ENCODE measurements at places on chromosomes 6 and 20.

GRCh38 chr6:18306977-18307376 is 42.6 kb upstream of the DEK start:
- DNase-seq = no peak

DNA sequence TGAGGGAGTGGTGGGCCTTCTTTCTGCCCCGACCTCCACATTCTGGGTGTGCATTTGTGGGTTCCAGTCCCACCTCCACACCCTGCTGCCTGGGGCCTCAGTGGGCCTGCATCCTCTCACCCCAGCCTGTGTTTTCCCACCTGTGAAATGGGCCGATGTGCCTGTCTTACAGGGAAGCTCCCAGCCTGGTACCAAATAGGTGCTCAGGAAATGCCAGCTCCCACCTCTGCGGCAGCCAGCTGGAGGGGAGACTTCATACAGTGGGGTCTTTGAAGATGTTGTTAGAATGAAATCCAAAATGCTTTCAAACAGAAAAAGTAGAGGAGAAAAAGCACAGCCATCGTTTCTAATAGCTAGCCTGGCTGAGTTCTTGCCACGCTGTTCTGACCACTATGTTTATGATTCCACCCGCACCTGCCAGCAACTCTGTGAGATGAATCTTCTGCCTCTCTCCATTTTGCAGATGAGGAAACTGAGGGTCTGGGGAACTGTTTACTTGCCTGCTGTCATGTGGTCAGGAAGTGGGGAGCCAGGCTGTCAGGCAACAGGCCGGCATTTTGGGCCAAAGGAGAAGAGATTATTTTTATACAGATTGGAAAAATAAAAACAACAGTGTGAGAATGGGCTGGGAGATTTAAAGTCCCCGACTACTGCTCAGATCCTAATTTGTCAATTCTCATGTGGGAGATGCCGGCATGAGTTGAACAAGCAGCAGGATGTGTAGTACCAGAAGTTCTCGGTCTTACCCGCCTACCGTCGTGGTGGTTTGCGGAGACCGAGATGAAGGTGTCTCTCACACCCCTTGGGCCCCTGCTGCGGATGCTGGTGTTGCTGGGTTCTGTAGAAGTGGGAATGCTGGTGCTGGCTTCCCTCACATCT is 4.6 kb downstream of the TMEM181 start:
- no peak for DNase-seq

DNA sequence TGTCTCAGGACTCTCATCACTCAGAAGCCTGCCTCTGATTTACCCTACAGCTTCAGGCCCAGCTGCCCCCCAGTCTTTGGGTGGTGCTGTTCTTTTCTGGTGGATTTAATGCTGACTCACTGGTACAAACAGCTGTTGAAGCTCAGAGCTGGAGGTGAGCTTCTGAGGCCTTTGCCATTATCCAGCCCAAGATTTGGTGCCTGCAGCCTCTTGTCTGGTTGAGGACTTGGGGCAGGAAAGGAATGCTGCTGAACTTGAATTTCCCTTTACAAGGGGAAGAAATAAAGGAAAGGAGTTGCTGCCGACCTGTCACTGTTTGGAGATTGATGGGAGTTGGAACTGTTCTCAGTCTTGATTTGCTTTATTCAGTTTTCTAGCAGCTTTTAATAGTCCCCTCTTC is 19.8 kb downstream of the ABCF1 start:
- no peak for DNase-seq

GRCh38 chr6:162222521-162222920 is 505.0 kb downstream of the PRKN start:
- DNase-seq = no peak

- DNase-seq = no peak
Measured at GRCh38 chr20:25039697-25040437, 18.1 kb downstream of the ACSS1 start.

GRCh38 chr20:61733216-61733615 is 332.5 kb downstream of the TAF4 start:
- DNase-seq = no peak

DNA sequence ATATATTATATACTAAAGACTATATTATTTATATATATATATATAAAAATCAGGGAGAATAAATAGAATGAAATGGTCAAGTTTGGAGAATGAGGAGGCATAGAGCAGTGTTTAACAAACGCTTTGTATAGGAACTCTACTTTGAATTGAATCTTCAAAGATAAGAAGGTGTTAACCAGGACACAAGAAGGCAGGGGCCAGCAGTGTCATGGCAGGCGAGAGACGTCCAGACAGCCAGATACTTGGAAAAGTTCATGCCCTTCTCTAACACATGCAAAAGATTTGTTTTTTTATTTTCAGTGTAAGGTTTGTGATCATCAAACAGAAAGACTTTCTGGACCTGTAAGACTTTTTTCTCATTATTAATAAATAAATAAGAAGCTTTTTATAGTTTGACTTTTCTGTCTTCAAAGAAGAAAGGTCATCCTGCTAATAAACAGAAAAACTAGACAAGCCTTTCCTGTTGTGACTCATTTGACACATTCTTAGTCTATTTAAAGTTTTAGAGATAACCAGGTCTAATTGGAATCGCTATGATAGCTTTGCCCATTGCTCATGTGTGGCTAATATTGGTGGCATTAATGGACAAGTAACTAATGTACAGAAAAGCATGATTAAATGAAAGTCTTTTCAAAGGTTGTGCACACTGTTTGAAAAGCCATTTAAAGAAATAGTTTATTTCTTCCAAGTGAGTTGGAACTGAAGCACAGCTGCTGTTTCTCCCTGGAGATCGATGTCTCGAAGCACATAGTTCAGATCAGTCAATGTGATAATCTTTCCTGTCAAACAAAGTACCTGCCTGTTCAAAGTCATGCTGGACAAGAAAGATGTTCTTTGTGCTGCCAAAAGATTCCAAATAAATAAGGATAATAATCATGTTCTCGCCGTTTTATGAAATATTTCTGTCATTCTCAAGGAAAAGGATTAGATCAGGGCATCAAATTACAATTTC is 420.4 kb upstream of the OPRM1 start:
- no peak for DNase-seq

DNA sequence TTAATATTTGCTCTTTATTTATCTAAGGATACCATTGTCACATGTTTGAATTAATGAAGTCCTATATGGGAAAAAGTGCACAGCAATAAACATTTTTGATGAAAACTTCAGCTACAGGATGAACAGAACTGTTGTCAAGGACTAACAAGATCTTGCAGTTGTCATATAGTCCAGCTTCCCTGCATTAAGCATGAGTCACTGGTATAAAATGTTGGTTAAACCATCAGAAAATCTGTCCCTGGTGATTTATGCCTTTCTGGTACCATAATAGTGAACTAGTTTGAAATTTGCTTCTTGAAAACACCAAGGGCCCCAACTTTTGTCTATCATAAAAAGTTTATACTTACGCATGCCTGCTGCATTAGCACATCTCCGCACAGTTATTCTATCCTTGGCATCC is 60.4 kb upstream of the RSPO3 start:
- DNase-seq = no peak

DNA sequence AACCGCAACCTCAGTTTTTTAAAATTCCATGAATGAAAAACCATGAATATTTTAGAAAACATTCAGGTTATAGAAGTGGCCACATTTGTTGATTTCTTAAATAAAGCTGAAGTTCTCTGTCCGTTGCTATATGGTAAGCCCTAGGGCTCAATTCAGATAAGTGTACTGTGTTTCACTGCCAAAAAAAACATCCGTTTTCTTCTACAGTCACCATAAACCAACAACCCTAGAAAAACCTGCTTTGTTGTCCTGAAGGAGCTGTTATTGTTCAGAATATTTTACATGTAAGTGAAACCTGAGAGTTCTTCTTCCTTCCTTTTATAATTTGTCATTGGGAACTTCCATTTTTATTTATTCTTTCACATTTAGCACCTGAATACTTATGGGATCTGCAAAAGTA is 274.1 kb downstream of the TFAP2A start:
- no peak for DNase-seq

DNA sequence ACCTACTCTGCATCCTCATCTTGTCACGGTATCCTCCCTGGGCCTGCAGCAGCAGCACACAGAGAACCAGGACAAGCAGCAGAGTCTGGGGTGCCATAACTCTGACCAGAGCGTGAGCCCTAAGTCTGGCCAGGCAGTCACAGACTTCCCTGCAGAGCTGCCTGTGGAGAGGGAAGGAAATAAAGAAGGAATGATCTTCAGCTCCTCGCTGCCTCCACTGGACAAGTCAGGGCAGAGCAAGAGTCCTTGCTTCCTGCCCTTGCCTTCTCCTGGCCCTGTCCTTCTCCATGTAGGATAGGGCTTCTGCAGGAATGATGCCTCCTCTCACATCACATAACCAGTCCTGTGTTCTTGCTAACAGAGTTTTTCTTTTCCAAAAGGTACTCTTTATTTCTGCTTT is 15.9 kb upstream of the WFDC11 start:
- DNase-seq = no peak

GRCh38 chr20:49230021-49230420 is 10.8 kb downstream of the DDX27 start:
- DNase-seq = no peak

- no peak for DNase-seq
Measured at GRCh38 chr20:25073544-25073943, 8.4 kb downstream of the VSX1 start.

- DNase-seq = no peak
Measured at GRCh38 chr20:43923322-43923721, 8.7 kb downstream of the TOX2 start.

- DNase-seq = no peak
Measured at GRCh38 chr6:37493661-37493995, 6.1 kb downstream of the CCDC167 start.

DNA sequence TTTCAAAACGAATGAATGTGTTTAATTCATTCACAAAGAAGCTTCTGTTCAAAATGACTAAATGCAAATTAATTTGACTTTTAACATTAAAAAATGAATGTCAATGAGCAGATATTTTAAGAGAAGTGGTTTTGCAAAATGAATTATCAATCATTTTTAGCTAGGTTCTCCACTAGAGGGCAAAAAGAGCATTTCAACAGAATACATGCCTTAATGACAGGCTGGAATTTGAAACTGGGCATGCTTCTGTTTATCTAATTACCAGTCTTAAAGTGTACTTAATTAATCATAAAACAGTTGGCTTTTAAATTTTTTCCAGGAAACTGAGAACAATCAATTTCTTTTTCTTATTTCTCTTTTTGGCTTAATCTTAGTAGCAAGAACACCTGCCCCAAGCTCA is 63.8 kb upstream of the TINAG start:
- no peak for DNase-seq

DNA sequence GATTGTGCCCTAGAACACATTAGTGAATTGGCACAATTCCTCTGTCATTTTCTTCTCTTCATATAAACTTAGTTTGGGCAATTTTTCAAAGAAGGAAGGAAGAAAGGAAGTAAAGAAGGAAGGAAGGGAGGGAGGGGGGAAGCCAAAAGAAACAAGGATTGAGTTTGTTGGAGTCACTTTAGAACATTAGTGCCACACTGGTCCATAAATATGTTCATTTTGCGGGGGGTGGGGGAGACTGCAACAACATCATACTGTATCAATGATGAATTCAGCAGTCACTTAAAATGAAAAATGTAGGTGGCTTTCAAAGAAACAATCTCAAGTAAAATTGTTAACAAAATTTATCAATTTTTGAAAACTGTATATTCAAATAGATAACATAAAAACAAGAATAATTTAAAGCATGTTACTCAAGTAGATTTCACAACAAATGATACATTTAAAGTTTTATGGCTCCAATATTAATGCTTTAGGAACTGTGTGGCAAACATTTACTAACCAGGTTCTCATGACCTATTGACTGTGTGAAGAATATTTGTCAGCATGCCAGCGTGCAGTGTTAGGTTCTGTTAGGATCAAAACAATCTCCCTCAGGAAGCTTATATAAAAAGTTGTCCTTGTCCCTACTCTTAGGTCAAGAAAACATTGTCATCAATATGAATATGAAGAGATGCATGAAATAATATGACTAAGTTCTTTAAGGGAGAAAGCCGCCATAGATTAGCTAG is 208.1 kb upstream of the AGPAT4 start:
- DNase-seq = no peak

DNA sequence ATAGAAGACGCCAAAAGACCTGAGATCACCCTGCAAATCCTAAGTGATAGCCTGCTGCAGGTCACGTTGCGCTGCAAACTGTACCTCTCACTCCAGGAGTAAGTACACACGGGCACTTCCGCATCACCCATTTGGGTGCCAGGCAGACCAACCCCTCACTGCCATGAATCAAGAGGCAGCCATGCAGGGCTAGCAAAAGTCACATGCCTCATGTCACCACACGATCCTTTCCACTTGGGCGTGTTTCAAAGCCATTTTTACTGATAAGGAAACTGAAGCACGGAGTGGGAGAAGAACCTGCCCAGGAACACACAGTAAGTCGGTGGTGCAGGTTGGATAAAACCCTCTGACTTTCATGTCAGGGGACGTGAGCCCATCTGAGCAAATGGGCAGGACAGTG is 37.0 kb downstream of the BPIFB1 start:
- DNase-seq = no peak

DNA sequence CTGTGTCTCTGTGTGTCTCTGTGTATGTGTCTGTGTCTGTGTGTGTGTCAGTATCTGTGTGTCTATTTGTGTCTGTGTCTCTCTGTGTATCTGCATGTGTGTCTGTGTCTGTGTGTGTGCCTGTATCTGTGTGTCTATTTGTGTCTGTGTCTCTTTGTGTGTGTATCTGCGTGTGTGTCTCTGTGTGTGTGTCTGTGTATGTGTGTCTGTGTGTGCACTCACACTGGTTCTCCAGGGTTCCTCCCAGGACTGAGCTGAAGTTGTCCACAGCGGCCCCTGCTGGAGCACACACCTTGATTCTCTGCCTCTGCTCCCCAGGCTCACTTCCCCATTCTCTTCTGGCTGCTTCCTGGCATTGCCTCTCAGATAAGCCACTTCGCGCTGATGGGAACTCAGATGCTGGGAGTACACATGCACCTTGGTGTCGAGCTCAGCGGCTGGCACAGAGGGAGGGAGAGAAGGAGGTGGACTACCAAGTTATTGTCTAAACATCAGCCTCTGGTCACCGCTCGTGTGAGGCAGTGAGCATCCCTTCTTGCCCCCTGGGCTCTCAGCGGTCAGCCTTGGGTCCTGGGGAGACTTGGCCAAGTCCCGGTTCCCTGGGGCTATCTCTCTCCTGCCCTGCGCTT is 104.9 kb upstream of the NXT1 start:
- DNase-seq = no peak

DNA sequence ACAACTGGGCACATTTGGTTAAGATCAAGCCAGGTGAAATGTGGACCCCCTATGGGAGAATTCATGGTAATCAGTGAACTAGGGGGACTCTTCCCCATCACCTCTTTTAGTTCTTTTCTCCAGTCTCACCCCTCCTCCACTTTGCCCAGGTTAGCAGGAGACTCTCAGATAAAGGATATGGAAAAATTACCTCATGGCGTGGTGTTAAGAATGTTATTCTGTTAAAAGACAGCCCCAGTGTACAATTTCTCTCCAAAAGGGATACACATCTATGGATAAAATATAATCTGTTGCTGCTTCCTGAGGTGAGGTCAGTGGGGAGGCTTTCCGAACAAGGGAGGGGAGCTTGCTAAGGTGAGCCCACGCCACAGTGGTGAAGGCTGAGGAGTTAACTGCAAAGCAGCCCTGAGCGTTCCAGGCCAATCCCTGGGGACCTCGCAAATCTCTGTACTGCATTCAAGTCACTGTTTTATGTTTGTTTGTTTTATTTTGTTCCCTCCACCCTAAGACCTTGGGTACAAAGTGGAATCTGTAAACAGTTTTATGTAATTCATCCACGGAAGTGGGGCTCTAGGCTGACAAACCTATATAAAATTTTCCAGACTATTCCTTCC is 52.0 kb downstream of the ADGRF1 start:
- no peak for DNase-seq
